ENCODE measurements at places on chromosomes 2 and 18. TPM values are rescaled to one million over a fixed set of nuclear protein-coding genes. Genes with fewer than 3 reads are reported as not detected.

KRTCAP3 gene
- 8.2 TPM for total RNA-seq

SERPINB4 gene
- not detected for total RNA-seq

MYL12A gene
- 280 TPM for total RNA-seq

DUSP28 gene
- 5.3 TPM for total RNA-seq

MRO gene
- not detected for total RNA-seq

REG3A gene
- total RNA-seq = not detected

VPS4B gene
- 53.8 TPM for total RNA-seq

LOXHD1 gene
- total RNA-seq = not detected

NOSTRIN gene
- total RNA-seq = 5.5 TPM

ABCB11 gene
- total RNA-seq = not detected

IGFBP5 gene
- total RNA-seq = 3.0 TPM

HAAO gene
- 11.8 TPM for total RNA-seq

LCT gene
- total RNA-seq = not detected

RNF152 gene
- 2.6 TPM for total RNA-seq

INSIG2 gene
- total RNA-seq = 5.5 TPM

TGFA gene
- 3.1 TPM for total RNA-seq

HES6 gene
- 1.6 TPM for total RNA-seq

CCDC148 gene
- total RNA-seq = not detected

CXXC1 gene
- total RNA-seq = 40.4 TPM

SNORC gene
- total RNA-seq = 0.33 TPM

TDRD15 gene
- total RNA-seq = not detected

SP3 gene
- 147 TPM for total RNA-seq

RMND5A gene
- total RNA-seq = 34.5 TPM

LNPK gene
- 47.5 TPM for total RNA-seq

COL6A3 gene
- 4.8 TPM for total RNA-seq

CPS1 gene
- total RNA-seq = 24.3 TPM

FABP1 gene
- total RNA-seq = not detected

FMNL2 gene
- 42.5 TPM for total RNA-seq

ZSWIM2 gene
- not detected for total RNA-seq

ARHGAP15 gene
- total RNA-seq = not detected

IL1RN gene
- total RNA-seq = 5.1 TPM

DNER gene
- 7.9 TPM for total RNA-seq

MALL gene
- total RNA-seq = 2.9 TPM

GCKR gene
- total RNA-seq = 1.2 TPM

SERPINB10 gene
- total RNA-seq = not detected

ASTL gene
- total RNA-seq = not detected

GPR75 gene
- total RNA-seq = 3.5 TPM

ICOS gene
- not detected for total RNA-seq

CYP27C1 gene
- total RNA-seq = 3.1 TPM

VAMP5 gene
- 10.2 TPM for total RNA-seq

HRH4 gene
- not detected for total RNA-seq

TRIM43 gene
- 0.33 TPM for total RNA-seq

ST6GAL2 gene
- total RNA-seq = under 0.01 TPM

IL1R2 gene
- 3.1 TPM for total RNA-seq

FOXD4L1 gene
- not detected for total RNA-seq

RTKN gene
- 119 TPM for total RNA-seq

NOL4 gene
- 0.65 TPM for total RNA-seq

PTMA gene
- total RNA-seq = 448 TPM

TMEM169 gene
- not detected for total RNA-seq

IL18R1 gene
- total RNA-seq = 4.3 TPM

BMP10 gene
- total RNA-seq = not detected

LOXL3 gene
- not detected for total RNA-seq

B3GNT2 gene
- total RNA-seq = 45.9 TPM

AGAP1 gene
- 25.7 TPM for total RNA-seq

DYSF gene
- total RNA-seq = 9.8 TPM

TANK gene
- 72.2 TPM for total RNA-seq

METAP1D gene
- total RNA-seq = 2.1 TPM

FEV gene
- total RNA-seq = not detected

MDH1B gene
- 3.9 TPM for total RNA-seq

Data from placental epithelial cell (primary cell).